PC-9 (cell line): ENCODE measurements at places on chromosomes 6 and 20. TPM values are rescaled to one million over a fixed set of nuclear protein-coding genes. Genes with fewer than 3 reads are reported as not detected.

EYS gene
- total RNA-seq: not detected in 2 replicates

HDGFL1 gene
- not detected in 2 replicates for total RNA-seq

SH3BGRL2 gene
- total RNA-seq: 24.2 and 27.4 TPM in 2 replicates

ARMC12 gene
- 0.35 and 0.57 TPM in 2 replicates for total RNA-seq

SALL4 gene
- total RNA-seq: 1.6 and 3.8 TPM in 2 replicates

LAMA2 gene
- 2.3 and 2.8 TPM in 2 replicates for total RNA-seq

- no peak for DNase-seq
Observed at GRCh38 chr6:155534678-155535077, 79.0 kb upstream of the NOX3 start.

DNA sequence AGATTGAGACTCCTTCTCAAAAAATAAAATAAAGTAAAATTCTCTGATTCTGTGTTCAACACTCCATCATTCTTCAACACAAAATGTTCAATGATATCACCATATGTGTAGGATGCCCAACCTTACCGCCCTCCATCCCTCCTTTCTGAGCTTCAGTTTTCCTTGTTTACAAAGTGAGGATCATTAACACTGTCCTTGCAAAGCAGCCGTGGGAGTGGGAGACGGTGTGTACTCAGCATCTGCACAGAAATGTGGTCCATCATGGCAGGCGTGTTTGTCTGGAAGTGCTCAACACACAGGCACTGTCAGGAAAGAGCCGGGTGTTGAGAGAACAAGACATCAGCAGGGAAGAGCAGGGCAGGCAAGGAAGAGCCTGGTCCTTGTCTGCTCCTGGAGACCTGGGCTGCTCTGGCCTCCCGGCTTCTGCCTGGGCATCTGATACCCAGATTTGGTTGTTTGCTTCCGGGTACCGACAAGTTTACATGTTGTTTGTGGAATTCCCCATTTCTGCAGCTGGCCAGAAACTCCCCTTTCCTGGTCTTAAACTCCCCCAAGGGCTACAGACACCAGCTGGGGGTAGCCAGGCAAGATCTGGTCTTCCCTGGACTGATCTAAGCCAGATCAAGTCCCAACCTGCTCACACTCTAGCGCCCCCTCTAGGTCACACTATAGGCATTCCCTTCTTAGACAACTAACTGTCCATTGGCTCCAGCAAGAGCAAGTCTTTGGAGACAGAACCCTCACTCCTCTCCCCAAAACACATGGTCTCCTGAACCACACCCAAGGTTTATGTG, 26.7 kb upstream of the TTPAL start:
- DNase-seq: no peak

GRCh38 chr20:324177-325044, 941 bp upstream of the SOX12 start:
- peak; percentile 98 for DNase-seq

GRCh38 chr20:22465622-22466446, 118.5 kb downstream of the FOXA2 start:
- peak; percentile 54 for DNase-seq

GRCh38 chr6:76682842-76683241, 610.4 kb upstream of the IMPG1 start:
- DNase-seq: no peak

GRCh38 chr6:14887986-14888574, 357.8 kb upstream of the JARID2 start:
- no peak for DNase-seq

- peak; percentile 84 for DNase-seq
Observed at GRCh38 chr6:36267731-36268477, 2.0 kb upstream of the PNPLA1 start.

- DNase-seq: no peak
Observed at GRCh38 chr20:57894096-57894495, 184.3 kb upstream of the PMEPA1 start.

GRCh38 chr20:18324596-18325089, 36.3 kb downstream of the ZNF133 start:
- DNase-seq: no peak

- no peak for DNase-seq
Observed at GRCh38 chr6:36235309-36235708, 34.6 kb upstream of the PNPLA1 start.

DNA sequence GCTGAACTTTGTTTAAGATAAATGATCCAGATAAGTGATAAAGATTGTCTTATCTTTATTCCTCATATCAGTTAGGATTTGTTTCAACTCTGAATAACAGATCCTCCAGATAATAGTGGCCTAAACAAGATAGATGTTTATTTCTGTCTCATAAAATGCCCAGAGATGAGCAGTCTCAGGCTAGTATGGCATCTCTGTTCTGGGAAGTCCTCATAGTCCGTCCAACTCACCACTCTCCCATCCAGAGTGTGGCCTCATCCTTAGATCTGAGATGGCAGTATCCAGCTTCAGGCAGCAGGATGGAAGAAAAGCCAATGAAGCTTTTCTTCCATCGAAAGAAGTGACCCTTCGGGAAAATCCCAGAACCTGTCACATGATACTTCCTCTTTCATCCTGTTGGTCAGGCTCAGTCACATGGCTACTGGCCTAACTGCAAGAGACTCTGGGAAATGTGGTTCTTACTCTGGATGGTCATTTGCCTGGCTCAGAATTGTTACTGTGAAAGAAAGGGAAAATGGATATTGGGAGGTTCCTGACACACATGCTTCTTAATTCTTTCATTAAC, 29.4 kb upstream of the TAGAP start:
- DNase-seq: no peak

- no peak for DNase-seq
Observed at GRCh38 chr6:112594886-112595594, 247.9 kb downstream of the RFPL4B start.

DNA sequence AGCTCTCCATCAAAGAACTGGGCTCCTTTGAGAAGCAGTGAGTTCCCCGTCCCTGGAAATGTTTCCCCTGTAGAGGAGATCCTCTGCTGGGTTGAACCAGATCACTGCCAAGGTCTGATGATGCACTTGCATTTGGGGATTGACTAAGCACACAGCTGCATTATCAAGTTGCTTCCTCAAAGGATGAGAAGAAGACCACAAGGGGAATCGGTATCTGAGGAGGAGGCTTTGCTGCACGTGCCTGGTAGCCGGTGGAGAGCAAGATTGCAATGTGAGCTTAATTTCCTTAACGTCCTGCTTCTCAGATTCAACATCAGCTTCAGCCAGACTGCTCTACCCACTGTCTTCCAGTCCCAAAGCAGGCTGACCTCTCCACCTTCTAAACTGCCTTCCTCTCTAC, 128.8 kb upstream of the STMND1 start:
- DNase-seq: no peak

DNA sequence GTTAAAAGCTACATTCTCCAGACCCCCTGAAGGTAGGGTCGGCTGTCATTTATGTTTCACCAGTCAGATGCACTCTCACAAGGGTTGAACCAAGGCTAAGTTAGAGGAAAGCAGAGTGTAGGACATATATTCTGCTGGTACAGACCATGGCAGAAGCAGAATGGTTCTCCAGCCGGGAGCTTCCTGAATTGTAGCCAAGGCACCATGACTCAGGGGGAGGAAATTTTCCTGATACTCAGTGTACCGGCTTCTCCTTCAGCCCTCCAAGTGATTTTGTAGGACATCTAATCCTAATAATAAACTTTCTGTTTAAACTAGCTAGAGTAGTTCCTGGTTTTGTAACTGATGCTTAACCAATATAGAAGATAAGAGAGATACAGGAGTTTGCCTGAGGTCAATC, 14.2 kb upstream of the SLPI start:
- DNase-seq: no peak

- DNase-seq: peak; percentile 43
Observed at GRCh38 chr6:14705841-14706377, 540.0 kb upstream of the JARID2 start.

- DNase-seq: no peak
Observed at GRCh38 chr20:33829636-33830035, 18.5 kb downstream of the CHMP4B start.

- no peak for DNase-seq
Observed at GRCh38 chr20:56540415-56540814, 7.4 kb downstream of the FAM209B start.
